ENCODE measurements at places on chromosomes 12 and 14.

- DNase-seq = no peak
These were observed 190.7 kb upstream of the PPFIA2 start for GRCh38 chr12:81949841-81950308.

DNA sequence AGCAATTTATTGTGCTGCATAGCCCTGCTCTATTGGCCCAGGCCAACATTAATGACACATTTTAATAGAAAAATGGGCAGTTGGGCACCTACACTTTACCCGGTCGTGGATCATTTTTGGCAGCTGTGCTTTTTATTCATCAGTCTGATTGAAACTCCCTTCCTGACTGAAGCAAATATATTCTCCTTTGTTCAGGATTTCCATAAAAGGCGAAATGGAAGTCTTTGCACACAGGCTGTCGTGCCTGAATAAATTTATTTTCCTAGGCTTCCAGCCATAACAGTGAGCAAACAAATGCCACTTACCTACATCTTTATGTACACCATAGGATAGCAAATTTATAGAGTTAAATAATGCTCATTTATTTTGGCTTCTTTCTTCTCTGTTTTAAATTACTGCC is 480.7 kb upstream of the DCN start:
- DNase-seq = no peak

- peak; percentile 80 for DNase-seq
These were observed 13.4 kb downstream of the JAG2 start for GRCh38 chr14:105155071-105155651.

DNA sequence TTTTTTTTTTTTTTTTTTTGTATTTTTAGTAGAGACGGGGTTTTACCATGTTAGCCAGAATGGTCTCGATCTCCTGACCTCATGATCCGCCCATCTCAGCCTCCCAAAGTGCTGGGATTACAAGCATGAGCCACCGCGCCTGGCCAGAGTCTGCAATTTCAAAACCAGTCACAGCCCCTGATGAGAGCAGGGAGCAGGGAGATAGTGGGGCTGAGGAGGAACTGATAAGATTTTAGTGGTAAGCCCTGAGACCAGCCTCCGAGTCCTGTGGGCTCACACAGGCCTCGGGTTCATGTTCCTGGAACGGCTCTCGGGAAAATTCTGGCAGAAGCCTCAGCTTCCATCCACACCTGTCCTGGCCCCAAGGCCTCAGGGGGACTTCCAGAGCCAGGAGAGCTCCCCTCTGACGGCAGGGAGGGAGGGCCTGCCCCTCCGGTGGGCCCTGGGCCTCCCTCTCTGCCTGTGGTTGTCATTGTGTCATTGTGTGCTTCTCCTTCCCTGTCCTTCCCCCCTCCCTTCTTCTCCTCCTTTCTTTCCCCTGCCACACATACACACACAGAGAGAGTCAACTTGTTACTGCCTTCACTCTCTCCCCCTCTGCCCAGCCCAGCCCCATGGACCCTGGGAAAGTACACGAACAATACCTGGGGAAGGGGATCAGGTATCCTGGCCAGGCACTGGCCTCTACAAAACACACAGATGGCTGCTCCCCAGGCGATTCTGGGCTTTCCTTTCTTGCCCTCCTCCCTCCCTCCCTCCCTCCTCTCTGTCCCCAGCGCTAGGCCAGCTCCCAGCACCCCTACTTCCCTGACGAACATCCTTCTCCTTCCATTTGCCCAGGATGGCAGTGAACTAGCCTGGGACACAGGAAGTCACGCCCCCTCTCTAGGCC is 294.1 kb downstream of the DPF3 start:
- peak; percentile 31 for DNase-seq

- DNase-seq = no peak
These were observed 15.8 kb upstream of the RPS6KL1 start for GRCh38 chr14:74938531-74939495.

- DNase-seq = no peak
These were observed at the start of gene TBX5 for GRCh38 chr12:114405519-114406271. TSS of gene TBX5 (minus strand) at chr12:114406144. CDS start at chr12:114403898, 2,246 bp downstream.

- no peak for DNase-seq
These were observed 165.7 kb upstream of the RTL1 start for GRCh38 chr14:101069228-101069549.

- DNase-seq = no peak
These were observed 311.8 kb upstream of the AMIGO2 start for GRCh38 chr12:47391566-47391965.

GRCh38 chr14:95763875-95764274 is 50.0 kb upstream of the TCL1A start:
- DNase-seq = no peak

DNA sequence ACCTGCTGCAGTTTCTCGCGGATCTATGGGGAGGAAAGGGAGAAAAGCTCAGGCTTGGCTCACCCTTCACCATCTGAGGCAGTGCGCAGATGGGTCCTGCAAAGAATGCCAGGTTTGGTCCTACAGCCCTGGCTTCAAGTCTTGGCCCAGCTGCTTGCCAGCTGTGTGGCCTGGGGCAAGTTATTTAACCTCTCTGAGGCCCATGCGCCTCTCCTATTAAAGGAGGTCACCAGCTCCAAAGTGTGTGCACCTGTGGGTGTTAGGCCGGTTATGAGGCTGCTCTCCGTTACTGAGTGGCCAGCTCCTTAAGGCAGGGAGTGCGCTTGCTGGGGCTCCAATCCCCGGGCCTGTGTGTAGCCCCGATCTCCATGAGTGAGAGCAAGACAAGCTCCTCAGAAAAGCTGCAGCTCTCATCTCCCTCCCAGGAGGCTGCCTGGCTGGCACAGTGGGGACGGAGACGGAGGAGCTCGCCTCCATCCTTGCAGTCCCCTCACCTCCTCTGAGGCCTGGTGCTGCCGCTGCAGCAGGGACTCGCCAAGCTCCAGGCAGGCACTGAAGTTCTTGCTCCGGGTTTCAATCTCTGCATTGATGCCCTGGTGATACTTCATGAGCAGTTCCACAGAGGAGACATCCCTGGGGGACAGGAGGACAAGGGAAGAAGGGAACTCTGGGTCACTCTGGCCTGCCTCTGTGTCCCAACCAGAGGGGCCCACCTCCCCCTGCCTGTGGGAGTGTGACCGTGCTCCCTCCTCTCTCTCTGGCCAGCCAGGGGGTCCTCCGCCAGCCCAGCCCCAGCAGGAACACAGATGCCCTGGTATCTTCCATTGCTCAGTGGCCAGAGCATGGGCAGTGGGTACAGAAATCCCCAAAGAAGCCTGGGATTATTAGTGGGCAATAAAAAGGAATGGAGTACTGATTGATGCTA is 65.1 kb downstream of the PLEKHG3 start:
- no peak for DNase-seq

- DNase-seq = no peak
These were observed 3.0 kb upstream of the BLOC1S1 start for GRCh38 chr12:55712700-55713415.

- DNase-seq = no peak
These were observed 91.4 kb downstream of the PLCZ1 start for GRCh38 chr12:18646286-18646890.

GRCh38 chr12:75658286-75658685 is 146.9 kb upstream of the KRR1 start:
- no peak for DNase-seq

GRCh38 chr12:119393677-119394076 is 59.1 kb downstream of the CCDC60 start:
- DNase-seq = no peak

GRCh38 chr14:50008974-50009373 is 107.4 kb downstream of the VCPKMT start:
- DNase-seq = no peak

DNA sequence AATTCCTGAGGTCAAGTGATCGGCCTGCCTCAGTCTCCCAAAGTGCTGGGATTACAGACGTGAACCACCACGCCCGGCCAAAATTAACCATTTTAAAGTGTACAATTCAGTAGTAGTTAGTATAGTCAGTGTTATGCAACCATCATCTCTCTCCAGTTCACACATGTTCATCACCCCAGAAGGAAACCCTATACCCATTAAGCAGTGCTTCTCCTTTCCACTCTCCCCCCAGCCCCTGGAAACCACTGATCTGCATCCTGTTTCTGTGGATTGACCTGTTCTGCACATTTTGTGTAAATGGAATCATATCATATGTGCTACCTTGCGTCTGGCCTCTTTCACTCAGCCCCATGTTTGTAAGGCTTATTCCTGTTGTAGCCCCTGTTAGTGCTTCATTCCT is 52.2 kb downstream of the PHETA1 start:
- no peak for DNase-seq

DNA sequence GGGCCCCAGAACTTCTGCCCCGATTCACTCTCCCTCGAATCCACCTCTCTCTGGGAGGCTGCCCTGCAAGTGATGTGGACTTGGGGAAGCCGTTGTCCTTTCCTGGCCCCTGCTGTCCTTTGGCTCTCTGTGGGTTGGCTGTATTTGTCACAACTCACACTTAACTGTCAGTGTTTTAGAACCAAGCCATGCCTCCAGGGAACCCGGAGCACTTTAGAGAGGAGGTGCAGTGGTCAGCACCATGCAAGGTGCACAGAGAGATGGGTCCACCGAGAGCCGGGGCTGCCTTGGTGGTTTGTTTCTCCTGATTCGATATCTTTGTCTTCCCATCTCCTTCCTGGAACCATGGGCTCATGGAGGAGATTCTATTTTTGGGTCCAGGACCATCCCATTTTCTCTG is 129.5 kb upstream of the RTL1 start:
- no peak for DNase-seq

DNA sequence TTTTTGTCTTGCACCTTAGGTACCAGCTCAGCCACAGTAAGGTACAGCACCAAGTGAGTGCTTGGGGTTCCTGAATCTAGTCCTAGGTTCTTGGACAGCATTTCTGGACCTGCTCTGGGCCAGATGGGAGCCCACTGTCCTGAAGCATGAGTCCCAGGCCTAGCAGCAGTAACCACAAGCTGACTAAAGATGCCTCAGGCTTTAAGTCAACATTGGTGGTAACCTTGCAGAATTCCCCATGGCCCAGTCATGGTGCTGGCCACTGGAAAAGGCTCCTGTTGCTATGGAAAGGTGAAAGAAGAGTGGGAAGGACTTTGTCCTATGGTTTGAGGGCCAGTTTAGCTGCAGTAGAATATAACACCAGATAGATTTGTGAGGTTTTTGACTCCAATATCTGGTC is 86.9 kb upstream of the CLEC14A start:
- DNase-seq = no peak

DNA sequence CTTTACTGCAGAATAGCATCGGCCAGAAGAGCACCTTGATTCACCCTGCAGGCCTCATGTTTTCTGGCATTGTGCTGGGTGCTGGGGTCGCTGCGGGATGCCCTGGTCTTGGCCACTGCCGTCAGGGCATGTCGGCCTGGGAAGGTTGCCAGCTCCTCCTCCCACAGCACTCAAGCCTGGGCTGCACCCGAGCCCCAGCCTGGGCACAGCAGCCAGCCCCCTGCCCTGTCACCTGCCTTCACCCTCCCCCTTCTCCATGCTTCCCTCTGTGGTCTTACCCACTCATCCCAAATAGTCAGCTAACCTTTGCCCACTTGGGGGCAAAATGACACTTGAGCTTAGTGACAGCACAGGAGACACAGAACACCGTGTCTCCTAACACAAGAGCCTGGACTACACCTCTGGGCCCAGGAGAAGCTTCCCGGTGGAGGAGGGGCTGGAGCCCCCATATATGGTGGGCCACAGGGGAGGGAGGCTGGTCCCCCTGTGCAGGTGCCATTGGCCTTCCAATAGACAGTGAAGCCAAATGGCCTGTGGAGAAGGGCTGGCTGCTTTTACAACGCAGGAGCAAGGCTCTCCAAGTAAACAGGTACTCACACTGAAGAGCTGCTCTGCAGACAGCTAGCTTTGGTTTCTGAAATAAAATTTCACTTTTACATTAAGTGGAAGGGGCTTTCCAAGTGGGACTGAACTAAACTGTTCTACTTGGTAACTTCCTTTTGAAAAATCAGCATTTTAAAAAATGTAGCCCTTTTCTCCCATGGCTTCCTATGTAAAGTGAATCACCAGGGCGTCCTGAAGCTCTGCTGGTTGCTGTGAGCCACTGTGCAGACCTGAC is 51.2 kb upstream of the AMN start:
- no peak for DNase-seq

DNA sequence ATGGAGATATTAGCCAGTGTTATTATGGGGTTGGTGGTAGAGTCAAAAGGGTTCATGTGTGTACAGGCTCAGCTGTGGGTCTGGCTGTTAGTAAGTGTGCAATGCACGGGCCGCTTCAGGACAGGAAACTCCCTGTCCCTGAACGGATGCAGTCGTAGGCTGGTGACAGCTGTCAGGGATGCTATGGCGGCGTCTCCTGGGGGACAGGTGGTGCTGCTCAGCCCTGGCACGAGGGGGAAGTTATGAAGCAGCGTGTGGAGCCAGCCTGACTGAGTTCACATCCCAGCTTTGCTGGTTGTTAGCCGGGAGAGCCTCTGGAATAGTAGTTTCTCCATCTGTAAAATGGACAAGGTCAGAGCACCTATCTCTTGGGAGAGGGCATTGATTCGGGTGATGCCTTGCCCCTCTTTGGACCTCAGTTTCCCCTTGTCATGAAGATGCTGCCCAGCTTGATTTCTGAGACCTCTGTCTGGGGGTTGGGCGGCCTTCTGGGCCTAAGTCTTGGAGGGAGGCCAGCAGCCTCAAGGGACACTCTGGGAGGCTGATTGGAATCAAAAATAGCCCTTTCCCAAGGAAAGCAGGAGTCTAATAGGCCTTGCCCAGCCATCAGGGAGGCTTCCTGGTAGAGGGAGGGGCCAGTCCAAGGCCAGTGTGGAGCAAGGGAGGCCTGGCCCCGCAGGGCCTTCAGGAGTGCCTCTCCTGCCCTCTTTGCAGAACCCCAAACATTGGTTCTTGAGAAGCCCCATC is 7.1 kb downstream of the ASB2 start:
- no peak for DNase-seq

DNA sequence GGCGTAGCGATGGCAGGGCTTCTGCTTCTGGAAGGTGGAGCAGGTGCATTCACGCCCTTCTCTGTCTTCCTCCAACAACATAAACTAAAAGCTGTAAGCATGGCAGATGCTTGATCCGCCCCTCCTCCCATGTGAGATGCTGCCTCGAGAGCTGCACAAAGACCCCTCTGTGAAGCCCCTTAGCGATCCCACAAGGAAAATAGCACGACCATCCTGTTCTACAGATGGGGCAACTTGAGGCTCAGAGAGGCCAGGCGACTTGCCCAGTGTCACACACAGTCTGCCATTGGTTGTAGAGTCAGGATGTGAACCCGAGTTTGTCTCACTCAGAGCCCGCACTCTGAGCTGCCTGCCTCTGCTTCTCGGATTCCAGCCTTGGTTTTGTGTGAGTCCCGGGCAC is 144.4 kb downstream of the SCARB1 start:
- DNase-seq = no peak

GRCh38 chr12:54658306-54659264 is 10.4 kb upstream of the DCD start:
- peak; percentile 85 for DNase-seq

DNA sequence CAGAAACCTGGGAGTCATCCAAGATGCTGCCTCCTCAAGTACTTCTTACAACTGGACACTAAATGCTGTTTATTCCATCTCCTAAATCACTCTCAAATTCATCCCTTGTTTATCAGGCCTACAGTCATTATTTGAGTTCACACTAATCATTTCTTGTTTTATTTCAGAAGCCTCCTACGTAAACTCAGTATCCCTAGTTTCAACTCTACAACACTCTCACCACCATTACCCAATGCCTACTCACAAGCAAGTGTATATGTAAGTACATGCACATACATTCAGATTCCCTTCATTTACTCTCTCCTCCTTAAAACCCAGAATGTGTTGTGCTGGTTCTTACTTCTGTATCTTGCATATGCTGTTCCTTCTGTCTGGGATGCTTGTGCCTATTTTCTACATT is 43.0 kb downstream of the DDHD1 start:
- no peak for DNase-seq

Measured in iPS-NIHi11 (cell line).